HCT116 (cell line): ENCODE measurements at places on chromosomes 13 and 19.

- DNase-seq: peak; percentile 50
Measured at GRCh38 chr19:19185853-19186740, 5.9 kb downstream of the BORCS8 start.

GRCh38 chr19:55581145-55581822, 636 bp upstream of the ZNF579 start:
- no peak for DNase-seq

DNA sequence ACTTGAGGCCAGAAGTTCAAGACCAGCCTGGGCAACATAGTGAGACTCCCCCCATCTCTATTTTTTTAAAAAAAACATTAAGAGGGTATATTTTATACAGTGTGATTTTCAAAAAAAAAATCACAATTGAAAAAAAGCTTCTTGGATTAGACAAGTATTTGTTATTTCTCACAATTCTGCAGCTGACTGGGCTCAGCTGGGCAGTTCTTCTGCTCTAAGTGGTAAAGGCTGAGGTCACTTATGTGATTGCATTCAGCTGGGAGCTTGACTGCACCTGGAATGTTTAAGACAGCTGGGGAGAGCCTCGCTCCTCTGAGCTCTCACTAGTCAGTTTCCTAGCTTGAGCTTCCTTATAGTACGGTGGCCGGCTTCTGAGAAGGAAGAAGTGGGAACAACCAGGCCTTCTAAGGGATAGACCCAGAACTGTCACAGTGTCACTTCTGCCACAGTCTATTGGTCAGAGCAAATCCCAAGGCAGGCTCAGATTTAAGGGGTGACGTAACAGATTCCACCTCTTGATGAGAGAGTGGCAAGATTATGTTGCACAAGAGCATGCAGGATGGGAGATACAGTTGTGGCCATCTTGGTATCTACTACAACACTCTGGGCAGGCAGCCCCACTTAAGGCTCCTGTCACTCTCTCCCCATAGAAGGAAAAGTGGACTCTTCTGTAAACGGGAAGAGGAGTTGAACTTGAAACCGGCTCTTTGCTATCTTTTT, 19.7 kb upstream of the IRGC start:
- DNase-seq: no peak

DNA sequence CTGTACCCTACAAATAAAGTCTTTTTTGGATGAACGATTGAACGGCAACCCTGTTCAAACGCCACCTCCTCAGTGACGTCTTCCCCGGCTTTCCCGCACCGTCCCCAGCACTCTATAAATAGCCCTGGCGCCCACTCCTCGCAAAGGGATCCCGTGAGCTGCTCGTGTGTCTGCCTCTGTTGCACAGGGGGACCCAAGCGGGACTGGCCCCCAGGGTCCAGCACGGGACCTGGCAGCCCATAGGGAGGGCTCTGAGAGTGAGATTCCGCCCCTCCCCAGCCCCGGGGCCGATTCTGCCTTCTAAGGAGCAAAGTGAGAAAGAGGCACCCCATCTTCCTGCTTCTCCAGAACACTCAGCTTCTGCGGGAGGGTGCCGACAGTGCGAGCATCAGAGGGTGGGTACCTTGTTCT, 8.1 kb upstream of the FKRP start:
- DNase-seq: no peak

- no peak for DNase-seq
Measured at GRCh38 chr13:110662091-110662490, 43.8 kb downstream of the CARS2 start.

GRCh38 chr13:105974380-105974779, 561.1 kb downstream of the EFNB2 start:
- DNase-seq: no peak

- no peak for DNase-seq
Measured at GRCh38 chr19:31505596-31505910, 156.3 kb upstream of the TSHZ3 start.

- no peak for DNase-seq
Measured at GRCh38 chr19:3062165-3063105, at the start of gene TLE5. TSS of gene TLE5 (minus strand) at chr19:3062495. CDS start at chr19:3062200, 295 bp downstream.
